Stimulated activated naive CD4-positive, alpha-beta T cell treated with Interleukin-2 at 50 U/mL for 16 hours (primary cell): ENCODE measurements at places on chromosomes 11 and 22.

- DNase-seq, result no peak
Observed at GRCh38 chr11:11876458-11876857, 34.7 kb downstream of the USP47 start.

- DNase-seq, result peak; percentile 28
Observed at GRCh38 chr11:2930704-2931419, 1.6 kb upstream of the PHLDA2 start.

DNA sequence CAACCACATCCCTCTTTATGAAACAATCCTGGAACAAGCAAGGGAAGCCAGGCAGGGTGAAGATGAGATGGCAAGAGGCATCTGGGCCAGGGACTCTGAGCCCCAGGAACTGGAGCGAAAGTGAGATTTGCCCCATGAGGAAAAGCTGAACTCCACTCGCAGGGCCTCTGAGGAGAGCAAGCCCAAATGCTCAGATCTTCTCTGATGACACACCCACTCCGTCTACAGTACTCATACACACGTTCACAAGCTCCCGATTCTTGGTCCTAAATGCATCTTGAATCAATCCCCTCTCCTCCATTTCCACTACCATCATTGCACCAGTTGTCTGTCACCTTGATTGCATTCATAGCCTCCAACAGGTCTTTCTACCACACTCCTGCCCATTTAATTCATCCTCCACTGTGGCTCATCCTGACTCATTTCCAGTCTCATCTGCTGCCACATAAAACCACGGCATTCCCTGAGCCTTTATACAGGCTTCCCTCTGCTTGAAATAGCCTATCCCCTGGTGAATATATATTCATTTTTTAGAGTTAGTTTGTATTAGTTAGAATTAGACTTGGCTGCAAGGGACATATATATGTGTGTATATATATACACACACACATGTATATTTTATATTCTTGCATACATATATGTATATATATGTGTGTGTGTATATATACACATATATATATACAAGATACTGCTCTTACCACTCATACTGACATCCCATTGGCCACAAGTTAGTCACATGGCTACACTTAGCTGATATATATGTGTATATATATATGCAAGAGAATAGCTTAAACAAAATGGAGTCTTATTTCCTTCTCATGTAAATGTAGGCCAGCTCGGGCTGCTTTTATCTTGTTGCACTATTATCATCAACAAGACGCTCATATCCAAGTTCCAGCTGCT, 1.4 kb upstream of the APOA5 start:
- no peak for DNase-seq

DNA sequence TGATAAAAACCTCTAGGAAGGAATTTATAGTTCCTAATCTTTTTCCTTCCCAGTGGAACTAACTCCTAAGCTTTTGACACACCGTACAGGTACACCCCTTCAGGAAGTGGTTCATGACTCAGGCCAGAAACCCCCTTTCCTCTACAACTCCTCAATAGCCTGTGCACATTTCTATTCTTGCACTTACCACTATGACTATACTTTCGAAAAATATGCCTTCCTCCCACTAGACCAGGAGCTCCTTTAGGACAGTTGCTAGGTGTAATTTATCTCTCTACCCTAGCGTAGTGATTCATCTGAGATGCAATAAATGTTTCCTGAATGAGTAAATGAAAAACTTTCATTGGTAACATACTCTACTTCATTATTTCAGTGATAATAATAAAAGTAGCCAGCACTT, 14.5 kb downstream of the MAP6 start:
- peak; percentile 7 for DNase-seq

DNA sequence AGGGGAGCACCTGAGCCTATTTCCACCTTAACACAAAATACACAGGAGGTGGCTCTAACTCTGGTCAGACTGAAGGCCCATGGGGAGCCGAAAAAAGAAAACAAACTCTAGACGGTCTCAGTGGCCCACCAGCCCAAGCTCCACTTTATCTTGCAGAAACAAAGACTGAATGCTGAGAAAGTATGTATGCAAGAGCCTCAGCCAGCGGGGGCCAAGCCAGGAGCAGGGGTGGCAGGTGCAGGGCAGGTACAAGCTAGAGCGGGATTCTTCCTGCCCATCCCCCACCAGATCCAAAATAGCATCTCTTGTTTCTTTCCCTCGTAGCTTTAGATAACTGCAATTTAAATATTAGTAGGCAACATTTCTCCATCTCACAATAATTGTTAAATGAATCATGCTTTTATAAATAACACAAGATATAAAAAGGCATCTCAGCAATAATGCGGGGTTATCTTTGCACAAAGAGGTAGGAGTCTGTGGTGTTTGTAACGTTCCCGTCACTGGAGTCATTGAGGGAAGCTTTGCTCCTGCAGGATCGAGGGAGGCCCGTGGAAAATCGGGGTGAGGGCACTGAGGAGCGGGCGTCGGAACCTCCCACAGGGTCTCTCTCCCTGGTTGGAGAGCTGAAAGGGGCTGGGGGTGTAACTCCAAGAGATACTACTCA, 418.0 kb downstream of the SHANK2 start:
- DNase-seq, result no peak

GRCh38 chr22:49861642-49862495, 8.2 kb downstream of the ZBED4 start:
- no peak for DNase-seq

- no peak for DNase-seq
Observed at GRCh38 chr11:26231252-26231661, 100.7 kb upstream of the ANO3 start.

DNA sequence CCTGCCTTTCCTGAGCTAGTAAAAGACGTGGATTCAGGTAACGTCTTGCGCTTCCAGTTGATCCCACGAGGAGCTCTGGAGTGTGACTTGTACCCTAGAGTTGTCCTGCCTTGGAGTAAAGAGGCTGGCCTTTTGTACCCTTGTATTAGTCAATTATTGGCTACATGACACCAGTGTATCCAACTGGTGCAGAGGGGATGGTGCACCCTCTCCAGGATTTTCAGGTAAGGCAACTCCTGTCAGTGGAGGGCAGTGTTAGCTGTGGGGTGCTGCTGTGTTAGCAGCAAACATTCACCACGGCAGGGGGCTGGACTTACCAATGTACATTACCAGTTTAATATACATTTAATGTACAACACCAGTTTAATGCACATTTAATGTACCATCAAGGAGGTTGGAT, 233.5 kb downstream of the MIAT start:
- no peak for DNase-seq

GRCh38 chr11:117722082-117722481, 74.9 kb downstream of the DSCAML1 start:
- no peak for DNase-seq

DNA sequence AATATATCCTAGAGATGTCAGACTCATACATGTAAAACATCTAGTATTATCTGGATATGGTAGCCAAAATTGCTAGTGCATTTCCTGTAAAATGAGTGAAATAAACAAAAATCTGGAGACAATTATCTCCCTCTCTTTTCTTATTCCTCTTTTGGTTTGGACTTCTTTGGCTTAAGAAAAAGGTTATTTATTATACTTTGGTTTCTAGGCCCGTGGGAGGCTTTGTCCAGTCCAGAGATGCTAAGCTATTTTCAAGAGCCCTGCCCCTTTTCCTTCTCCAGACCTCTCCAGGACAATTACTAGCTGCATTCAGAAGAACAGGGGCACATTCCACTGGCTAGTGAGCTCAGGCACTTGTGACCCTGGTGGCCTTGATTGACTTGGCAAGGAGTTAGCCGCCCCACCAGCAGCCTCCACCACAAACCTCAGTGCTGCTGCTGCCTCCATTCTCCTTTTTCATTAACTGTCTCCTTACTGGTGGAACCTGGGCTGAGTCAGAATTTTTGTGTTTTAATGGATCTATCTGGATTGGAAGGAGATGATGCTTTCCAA, 747.3 kb upstream of the TENM4 start:
- DNase-seq, result no peak

DNA sequence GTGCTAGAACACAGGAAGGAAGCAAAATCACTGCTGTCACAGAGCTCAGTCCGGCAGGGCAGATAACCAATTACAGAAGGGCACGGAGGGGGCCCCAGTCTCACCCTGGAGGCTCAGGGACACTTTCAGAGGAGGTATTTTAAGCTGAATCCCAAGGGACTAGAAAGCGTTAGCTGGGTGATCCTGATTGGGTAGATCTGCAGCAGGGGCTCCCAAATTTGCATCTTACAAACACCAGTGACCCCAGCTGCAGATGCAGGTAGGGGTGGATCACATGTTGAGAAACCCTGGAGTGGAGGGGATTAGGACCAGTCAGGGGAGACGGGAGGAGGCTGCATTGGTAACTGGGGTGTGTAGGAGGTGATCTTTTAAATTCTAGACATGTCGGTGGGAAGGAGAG, 91.4 kb downstream of the CSNK2A3 start:
- no peak for DNase-seq

- DNase-seq, result no peak
Observed at GRCh38 chr11:69657456-69657910, 16.5 kb downstream of the CCND1 start.

DNA sequence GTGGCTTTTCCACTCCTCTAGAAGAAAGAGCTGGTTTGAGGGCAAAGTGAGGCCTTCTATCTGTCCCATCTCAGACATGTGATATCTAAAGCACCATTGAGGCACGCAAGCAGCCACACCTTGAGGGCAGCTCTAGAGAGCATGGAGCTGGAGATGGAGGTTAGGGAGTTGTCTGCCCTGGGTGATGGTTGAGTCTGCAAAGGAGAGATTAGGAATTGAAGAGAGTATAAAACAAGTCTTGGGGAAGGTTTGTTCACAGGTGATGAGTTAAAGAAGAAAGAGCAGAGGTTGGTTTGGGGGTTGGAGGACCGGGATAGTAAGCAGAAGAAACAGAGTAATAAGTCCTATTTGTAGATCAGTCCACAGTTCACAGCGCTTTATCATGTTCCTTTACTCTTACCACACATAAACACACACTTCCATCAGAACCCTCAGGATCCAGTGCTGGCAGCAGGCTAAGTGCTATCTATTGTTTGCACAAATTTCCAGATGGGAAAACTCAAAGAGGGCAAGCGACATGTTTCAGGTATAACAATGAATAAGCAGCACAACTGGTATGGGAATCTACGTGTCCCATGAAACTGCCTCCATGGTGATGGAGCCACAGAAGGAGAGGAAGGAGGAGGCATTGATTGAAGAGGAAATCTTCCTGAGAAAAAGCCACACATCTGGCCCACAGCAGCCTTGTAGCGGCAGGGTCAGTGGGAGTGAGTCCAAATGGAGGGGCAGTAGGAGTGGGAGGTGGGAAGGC, 65.8 kb downstream of the RASSF10 start:
- no peak for DNase-seq

DNA sequence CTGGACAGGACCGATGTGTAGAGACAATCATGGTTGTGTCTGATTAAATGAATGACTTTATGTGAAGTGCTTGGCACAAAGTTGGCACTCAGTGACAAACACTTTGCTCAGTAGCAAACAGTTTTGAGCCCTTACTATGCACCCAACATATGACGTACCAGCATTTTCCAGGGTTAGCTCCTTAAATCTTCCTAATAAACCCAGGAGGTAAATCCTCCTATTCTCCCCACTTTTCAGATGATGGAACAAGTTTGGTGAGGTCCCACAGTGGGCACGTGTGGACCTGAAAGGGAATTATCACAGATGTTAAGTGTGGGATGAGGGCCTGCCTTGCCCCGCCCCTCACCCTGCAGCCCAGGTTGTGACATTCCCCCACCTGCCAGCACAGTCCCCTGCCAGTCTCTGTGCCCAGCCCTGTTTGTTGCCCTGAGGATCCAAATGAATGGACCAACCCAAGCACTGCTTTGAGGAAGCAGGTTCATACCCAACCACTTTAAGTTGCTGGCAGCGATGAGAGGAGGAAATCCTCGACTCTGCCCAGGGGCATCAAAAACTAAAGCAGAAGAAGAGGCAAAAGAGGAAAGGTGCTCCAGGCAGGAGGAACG, 6.6 kb upstream of the CARD10 start:
- no peak for DNase-seq

GRCh38 chr11:68149417-68149816, 28.2 kb upstream of the CHKA start:
- DNase-seq, result no peak

DNA sequence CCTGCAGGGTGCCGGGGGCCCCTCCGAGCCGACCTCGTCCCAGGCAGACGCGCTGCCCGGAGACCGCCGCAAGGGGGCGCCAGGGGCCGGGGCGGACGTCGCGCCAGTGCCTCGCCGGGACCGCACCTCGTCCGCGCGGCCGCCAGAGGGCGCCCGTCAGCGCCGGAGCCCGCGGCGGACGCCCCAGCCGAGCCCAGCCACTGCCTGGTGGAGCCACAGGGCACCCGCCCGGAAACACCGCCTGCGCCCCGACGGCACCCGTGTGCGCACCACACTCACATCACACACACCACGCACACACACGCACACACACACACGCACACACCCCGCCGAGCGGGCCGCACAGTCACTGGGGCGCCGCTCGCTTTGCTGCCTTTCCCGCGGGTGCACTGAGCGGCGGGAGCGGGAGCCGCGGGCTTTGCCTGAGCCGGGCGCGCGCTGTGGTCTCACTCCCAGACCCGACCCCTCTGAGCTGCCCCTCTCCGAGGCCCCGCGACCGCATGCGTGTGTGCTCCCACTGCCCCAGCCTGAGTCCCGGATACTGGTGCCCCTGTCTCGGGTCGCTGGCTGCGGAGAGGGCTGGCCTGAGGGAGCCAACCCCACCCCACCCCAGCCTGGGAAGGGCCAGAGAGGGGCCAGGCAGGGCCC, 449.3 kb downstream of the OPCML start:
- peak; percentile 12 for DNase-seq

- DNase-seq, result no peak
Observed at GRCh38 chr11:2311353-2312133, 9.7 kb downstream of the TSPAN32 start.

DNA sequence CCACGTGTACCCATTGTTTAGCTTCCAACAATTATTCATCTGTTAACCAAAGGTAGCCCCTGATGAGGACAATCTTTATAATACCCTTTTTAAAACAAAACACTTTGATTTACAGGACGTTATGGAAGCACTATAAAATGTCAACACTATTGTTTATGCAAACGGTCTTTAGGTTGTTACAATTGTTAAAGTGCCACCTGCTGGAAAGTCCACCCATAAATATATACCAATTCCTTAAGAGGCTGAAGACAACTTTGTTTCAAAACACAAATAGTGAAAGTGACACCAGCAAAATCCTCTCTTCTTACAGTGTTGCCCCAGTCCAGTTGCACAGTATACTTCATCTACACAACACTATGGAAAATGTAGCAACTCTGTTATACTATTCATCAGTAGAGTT, 68.9 kb upstream of the SLN start:
- DNase-seq, result no peak

- DNase-seq, result no peak
Observed at GRCh38 chr11:94224078-94224477, 80.3 kb upstream of the IZUMO1R start.
